ENCODE measurements at places on chromosomes 1 and 21.

- no peak for DNase-seq
Observed at GRCh38 chr1:156001662-156002171, 19.0 kb downstream of the SSR2 start.

GRCh38 chr21:42341776-42342542 lies 8.8 kb downstream of the TFF2 start:
- DNase-seq: no peak

GRCh38 chr1:150295476-150295875 lies 1.8 kb downstream of the MRPS21 start:
- DNase-seq: no peak

DNA sequence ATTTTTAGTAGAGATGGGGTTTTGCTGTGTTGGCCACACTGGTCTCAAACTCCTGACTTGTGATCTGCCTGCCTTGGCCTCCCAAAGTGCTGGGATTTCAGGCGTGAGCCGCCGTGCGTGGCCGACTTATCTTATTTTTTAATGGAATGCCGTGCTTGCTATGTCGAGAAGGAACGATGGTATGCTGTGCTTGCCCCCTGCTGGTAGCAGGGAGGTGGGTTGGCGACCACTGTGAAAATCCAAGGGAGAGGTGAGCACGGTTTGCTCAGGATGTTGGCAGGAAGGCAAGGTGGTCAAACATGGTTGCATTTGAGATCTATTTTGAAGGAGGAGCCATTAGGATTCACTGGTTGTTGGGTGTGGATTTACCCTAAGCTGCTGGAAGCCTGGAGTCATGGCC lies 45.8 kb upstream of the RCC2 start:
- DNase-seq: peak; percentile 57
